ENCODE measurements at places on chromosomes 7 and 10.
A peak's percentile ranks its signal among the peaks of the same experiment; 100 is the strongest.

DNA sequence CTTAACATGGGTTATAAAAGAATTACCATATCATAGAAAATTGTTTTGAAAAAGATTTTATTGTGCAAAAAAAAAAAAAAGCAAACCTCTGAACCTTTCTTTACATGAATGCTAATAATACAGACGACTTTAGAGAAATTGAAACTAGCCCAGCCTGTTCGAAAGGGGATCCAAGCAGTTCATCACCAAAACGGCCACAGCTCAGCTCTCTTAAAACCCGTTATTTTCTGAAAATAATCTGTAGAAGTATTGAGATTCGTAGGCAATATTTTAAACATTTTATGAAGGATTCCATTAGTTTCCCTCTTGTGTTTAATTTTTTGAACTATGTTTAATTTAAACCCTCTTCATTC is 9.9 kb upstream of the GSAP start:
- no peak for DNase-seq

DNA sequence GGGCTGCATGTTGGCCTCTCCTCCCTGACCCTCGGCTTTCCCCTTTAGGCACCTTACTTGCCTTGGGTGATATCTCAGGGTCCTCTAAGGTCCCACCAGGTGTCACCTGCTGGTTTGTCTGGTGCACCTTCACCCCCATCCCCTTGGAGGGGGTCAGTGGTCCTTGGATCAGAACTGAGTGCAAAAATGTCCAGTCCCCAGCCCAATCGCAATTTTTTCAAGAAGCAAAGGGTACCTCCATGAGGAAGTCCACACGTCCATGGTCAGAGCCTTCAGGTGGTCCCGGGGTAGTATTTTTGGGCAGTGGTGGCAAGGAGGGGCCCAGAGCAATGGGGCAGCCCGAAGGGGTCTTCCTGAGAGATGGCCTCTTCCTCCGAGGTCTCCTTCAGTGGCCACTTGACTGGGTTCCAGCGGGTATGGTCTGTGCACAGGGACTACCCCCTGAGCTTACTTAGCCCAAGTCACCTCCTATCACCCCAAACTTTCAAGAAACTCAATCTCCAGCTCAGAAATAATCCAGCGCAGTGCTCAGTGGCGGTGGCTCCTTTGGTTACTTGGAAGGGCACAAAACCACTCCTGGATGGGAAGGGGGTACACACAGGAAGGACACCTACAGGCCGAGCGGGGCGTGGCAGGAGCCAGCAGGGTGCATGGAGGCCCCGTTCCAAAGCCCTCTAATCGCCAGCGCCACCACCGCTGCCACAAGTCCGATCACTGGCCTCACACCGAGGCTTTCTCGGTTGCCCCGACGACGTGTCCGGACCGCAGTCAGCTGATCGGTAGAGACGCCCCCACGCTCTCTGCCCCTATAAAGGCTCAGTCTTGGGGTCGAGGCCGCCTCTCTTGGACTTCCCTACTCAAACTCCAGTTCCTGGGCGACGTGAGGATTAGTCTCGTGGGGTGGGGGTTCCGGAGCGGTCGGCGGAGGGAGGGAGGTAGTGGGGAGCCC is 4.5 kb downstream of the SAP25 start:
- DNase-seq: peak; percentile 66

- DNase-seq: no peak
Measured at GRCh38 chr7:149598721-149599308, 101.2 kb upstream of the ZNF746 start.

GRCh38 chr10:73645251-73645650 is 4.0 kb upstream of the MYOZ1 start:
- no peak for DNase-seq

DNA sequence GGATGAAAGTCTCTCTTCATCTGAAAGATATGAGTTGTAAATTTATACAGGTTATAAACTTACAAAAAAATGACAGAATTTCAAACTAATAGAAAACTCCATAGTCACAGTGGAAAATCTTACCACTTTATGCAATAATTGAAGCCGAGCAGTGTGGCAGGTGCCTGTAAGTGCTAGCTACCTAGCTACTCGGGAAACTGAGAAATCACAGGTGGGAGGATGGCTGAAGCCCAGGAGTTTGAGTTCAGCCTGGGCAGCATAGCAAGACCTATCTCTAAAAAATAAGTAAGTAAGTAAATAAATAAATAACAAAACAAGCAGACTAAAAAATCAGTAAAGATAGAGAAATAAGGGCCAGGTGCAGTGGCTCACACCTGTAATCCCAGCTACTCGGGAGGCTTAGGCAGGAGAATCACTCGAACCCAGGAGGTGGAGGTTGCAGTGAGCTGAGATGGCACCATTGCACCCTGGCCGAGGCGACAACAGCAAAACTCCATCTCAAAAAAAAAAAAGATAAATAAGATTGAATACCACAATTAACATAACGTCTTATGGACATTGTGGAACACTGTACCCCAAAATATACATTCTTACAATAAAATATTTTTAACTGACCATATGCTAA is 61.9 kb downstream of the TRIM24 start:
- DNase-seq: no peak

GRCh38 chr7:79862447-79863210 is 272.0 kb upstream of the GNAI1 start:
- no peak for DNase-seq

DNA sequence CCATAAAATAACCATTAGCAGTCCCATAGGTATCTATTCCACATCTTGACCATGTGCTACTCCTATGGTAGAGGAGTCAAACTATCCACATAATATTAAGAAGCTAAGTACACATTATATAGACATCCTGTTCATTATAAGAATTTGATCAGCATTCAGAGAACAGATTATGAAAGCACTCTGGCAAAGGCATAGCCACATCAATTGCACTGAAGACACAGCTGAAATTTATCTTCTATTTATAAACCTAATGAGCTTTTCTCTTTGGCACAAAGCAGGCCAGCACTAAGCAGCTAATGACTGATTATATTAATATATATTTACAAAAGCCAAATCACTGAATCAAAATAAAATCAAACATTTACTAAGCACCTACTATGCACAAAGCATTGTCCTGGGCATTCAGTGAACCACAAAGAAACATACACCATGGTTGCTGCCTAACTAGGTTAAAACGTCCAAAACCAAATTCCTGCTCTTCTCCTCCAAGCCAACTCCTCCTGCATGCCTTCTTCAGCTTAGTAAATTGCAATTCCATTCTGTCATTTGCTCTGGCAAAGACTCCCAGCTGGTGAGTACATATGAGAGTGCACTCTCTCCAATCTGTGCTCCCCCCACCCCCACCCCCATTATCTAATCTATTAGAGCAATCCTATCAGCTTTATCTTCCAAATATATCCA is 122.6 kb upstream of the ASAH2 start:
- no peak for DNase-seq

DNA sequence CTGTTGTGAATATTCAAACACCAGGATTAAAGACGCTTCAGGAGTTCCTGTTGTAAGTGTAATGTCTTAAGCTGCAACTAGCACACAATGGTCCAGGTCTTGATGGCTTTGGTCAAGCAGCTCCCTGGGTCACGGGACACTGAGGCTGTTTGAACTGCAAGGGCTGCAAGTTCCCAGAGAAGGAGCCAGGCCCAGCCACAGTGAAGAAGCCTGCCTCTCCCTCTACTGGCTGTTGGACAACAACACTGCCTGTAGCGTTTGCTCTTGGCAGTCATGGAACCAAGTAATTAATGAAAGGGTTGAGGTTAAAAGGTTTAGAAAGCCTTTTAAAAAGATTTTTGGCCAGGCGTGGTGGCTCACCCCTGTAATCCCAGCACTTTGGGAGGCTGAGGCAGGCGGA is 31.9 kb upstream of the GUSB start:
- peak; percentile 29 for DNase-seq

DNA sequence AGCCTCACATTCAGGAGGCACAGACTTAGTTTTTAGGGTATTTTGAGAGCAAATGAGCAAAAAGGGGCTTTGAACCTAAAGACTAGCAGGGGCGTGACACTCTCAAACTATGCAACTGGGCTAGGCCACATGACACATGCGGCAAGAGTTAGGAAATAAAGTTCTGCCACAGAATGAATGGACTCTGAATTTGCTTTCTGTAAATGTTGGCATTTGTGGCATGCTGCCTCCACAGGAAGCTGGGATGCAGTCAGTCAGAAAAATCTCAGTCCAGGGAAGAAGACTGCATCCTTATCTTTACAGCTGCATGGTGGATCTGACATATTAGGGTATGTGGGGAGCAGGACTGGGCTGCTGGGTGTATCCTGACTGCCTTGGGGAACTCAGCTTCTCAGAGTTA is 181.0 kb downstream of the COBL start:
- no peak for DNase-seq

DNA sequence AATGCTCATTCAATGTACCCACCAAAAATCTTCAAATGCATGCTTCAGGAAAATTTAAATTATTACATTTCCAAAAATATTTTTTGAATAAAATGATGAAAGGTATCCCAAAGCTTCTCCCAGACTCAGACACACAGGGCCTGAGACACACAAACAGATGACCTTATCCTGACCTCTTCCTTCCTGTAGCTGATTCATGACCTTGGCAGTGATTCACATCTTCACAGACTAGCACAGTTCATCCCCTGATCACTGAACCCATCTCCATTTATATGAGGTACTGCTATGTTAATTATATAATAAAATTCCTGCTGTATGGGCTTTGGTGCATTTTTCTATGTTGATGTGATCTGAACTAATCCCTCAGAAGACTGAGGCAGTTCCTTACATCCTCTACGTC is 265.0 kb upstream of the GLI3 start:
- DNase-seq: no peak

DNA sequence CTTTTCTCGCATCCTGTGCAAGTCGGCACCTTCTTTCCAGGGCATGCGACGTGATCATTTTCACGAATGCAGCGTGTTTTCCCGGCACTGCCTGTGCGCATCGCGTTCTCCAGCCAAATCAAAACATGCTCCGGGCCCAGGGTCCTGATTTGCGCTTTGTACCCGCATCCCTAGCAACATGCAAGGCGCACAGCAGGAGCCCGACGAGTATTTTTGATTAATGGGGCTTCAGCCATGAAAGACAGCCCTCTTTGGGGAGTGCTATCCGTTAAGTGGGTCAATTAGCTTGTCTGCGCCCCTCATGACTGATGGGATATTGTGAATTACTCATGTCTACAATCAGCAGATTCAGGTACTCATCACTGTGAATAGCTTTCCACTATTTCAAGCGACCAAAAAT is 243.3 kb upstream of the RNF32 start:
- DNase-seq: no peak

GRCh38 chr10:122373721-122374120 is 787 bp upstream of the PLEKHA1 start:
- peak; percentile 24 for DNase-seq

GRCh38 chr7:7869036-7869435 is 99.6 kb upstream of the GLCCI1 start:
- no peak for DNase-seq

DNA sequence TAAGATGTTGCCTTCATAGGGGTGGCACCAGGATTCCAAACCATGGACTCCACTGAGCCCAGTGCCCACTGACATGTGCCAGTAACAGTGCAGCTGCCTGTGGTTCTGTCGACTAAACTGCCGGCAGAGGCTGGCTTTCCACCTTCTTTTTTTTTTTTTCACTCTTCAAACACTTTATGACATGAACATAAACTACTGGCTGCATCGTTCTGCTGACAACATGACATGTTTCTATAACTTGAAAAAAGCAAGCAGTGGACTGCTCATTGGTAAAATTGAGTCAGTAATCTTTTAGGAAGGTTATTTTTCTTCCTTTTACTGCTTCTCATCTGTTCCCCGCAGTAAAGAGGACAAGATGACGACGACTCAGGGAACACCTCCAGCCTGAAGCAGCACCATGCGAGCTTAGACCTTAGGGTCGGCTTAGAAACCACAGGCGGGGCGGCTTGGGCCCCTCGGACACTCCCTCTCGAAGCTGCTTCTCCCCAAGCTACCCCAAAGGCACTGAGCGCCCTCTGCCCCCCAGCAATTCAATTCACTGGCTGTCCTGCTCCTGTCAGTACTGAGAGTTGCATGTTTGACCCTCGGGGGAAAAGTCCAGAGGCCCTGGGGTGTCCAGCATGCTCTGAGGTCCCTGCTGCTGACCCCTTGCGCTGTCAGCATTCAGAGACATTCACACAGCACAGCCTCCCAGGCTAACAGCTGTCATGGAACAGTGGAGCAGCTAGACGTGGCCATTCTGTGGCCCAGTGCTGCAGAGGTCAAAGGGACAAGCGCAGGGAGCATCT is 112.5 kb downstream of the EGFR start:
- no peak for DNase-seq

DNA sequence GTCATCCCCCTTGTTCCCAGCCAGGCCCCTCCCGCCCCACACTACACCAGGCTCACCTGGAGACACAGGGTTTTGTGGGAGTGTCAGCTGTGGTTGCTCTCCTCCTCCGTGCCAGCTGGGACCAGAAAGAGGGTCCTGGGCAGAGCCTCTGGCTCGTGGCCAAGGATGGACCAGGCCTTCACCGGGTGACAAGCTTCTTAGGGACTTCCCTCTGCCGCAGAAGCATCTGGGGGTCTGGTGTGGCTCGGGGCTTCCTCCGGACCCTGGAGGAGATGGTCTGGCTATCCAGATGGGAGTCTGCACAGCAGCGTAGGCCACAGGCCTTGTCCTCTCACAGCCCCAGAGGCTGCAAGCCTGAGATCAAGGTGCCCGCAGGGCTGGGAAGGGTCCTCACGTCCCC is 63.8 kb upstream of the CFAP46 start:
- DNase-seq: no peak

GRCh38 chr7:93890041-93890463 is 501 bp downstream of the TFPI2 start:
- peak; percentile 33 for DNase-seq

DNA sequence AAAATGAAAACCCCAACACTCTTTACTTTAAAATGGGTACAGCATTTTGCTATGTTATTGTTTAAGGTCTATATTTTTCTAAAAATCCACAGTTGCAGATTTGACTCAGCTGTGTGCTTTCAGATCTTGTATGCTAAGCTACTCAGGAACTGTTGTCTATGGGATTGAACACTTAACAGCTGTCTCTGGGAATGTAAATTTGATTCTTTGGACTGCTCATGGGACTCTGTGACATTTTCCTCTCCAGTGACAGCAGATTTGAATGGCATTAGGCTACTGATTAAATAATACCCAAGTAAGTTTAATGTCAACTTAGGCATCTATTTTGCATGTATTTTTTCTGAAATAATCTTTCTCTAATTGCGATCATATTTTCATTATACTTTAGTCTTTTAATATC is 1.7 kb upstream of the CD36 start:
- no peak for DNase-seq

DNA sequence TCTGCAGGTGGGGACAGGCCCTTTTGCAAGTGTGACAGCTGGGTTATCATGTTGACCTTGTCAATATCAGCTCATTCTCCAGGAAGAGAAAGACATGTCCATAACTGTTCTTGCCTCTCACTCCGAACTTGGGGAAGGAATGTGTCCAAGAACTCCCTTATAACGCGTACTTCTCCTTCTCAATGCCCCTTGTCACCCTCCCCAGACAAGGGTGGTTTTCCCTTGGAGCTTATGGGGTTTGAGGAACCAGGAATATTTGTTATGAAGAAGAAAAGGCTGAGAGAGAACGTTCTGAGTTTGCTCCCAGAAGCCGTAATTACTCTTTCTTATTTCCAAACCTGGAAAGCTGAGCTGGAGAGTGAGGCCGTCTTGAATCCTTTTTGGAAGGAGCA is 77.4 kb downstream of the MKI67 start:
- DNase-seq: no peak

All from pancreas (tissue), 10 donors.